B cell (primary cell): ENCODE measurements at places on chromosomes 5 and 9. TPM values are rescaled to one million over a fixed set of nuclear protein-coding genes. Genes with fewer than 3 reads are reported as not detected.

DNA sequence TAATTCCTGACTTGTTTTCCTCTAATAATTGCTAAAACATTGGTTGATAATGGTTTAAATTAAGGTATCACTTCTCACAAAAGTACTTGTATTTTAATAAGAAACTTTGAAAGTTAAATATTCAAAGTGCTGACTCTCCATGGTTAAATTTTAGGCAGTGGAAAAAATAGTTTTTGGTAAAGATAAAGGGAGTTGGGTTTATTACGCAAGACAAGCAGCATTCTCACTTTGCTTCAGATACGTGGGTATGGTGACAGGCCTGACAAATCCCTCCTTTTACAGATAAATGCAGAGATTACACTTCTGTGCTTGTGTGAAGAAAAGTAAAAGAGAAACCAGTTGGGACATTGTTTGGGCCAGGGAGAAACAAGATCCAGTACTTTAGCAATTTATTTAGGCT, 14.5 kb upstream of the FAM170A start:
- H3K36me3 ChIP-seq = no peaks in the 10 kb centered on the region
- H3K4me1 ChIP-seq = no peaks in the 10 kb centered on the region
- H3K27me3 ChIP-seq = no peaks in the 10 kb centered on the region
- no peak overlapping the region for H3K27ac ChIP-seq

- no peak overlapping the region for H3K4me3 ChIP-seq
- no peaks in the 10 kb centered on the region for H3K27me3 ChIP-seq
- H3K4me1 ChIP-seq = no peaks in the 10 kb centered on the region
Observed at GRCh38 chr5:153084511-153084910, 406.0 kb upstream of the GRIA1 start.

SURF4 gene
- total RNA-seq = 43.8 and 44.1 TPM in 2 replicates

- H3K4me3 ChIP-seq = no peak overlapping the region
- no peak overlapping the region for H3K27ac ChIP-seq
- no peaks in the 10 kb centered on the region for H3K4me1 ChIP-seq
- DNase-seq = no peak
Observed at GRCh38 chr5:9653811-9654210, 23.7 kb upstream of the TAS2R1 start.

GRCh38 chr5:141910271-141910673, 13.4 kb upstream of the DELE1 start:
- peaks cover 14% of the 10 kb centered on the region for H3K4me1 ChIP-seq
- no peaks in the 10 kb centered on the region for H3K36me3 ChIP-seq
- DNase-seq = no peak
- no peak overlapping the region for H3K4me3 ChIP-seq

CNTNAP3B gene
- 0.80 and 0.89 TPM in 2 replicates for total RNA-seq

TRIM32 gene
- 14.1 and 16.7 TPM in 2 replicates for total RNA-seq

DNA sequence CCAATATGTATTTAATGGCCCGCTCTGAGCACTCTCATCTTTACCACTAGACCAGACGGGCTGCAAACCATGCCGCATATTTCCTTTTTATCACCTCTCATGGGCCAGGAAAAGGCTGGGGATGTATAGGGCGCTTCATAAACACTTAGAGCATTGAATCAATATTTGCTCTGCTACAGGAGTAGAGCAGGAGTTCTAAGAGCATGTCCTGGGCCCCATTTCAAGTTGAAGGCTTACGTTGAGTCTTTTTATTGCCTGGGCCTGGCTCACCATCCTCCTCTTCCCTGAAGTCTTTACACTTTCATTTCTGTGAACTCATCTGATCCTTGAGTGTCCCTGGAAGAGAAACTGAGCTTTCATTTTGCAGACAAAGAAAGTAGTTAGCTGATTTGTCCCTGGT, 112.4 kb downstream of the FSTL4 start:
- H3K27me3 ChIP-seq = no peaks in the 10 kb centered on the region
- H3K27ac ChIP-seq = no peak overlapping the region
- no peak overlapping the region for H3K4me3 ChIP-seq
- no peak for DNase-seq
- H3K36me3 ChIP-seq = no peaks in the 10 kb centered on the region

- H3K27me3 ChIP-seq = no peaks in the 10 kb centered on the region
- H3K4me3 ChIP-seq = no peak overlapping the region
- DNase-seq = no peak
- H3K36me3 ChIP-seq = no peaks in the 10 kb centered on the region
- no peak overlapping the region for H3K27ac ChIP-seq
Observed at GRCh38 chr9:105055917-105056316, 128.0 kb upstream of the ABCA1 start.

DNA sequence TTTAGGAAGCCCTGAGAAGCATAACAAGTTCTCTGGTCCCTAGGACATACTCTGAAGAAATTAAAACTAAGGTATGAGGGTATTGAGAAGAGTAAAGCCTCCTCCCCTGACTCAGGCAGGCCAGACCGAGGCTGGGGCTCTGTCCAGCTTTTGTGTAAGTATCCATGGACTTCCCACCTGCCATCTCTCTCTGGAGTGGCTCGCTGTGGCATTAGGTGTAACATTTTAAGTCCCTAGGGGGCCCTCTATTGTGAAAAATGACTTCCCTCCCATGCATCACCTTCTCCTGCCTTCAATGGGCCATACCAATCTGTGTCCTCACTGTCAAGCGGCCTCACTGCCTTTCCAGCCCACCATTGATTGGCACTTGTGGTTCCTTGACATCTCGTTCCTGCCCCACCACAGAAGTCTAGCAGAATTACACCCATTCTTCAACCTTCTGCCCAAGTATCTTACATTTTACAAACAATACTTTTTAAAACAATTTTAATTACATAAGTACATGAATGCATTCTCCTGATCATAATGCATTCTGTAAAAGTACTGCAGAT, 205.5 kb downstream of the SLIT3 start:
- H3K4me3 ChIP-seq = no peak overlapping the region
- no peaks in the 10 kb centered on the region for H3K4me1 ChIP-seq
- no peaks in the 10 kb centered on the region for H3K27me3 ChIP-seq
- no peak overlapping the region for H3K27ac ChIP-seq
- no peak for DNase-seq

DNA sequence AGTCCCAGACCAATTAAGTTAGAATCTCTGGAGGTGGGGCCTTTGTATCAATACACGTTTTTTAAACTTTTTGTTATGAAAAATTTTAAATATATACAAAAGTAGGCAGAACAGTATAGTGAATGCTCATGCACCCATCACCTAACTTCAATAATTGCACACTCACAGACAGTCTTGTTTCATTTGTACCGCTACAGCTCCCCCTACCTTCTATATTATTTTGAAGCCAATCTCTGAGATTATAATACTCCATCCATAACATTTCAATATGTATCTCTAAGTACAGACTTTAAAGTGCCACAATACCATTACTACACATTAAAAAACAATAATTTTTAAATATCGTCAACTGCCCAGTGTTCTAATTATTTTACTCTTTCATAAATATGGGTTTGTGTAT, 32.9 kb downstream of the ISL1 start:
- H3K36me3 ChIP-seq = no peaks in the 10 kb centered on the region
- no peak overlapping the region for H3K27ac ChIP-seq
- H3K4me1 ChIP-seq = no peaks in the 10 kb centered on the region
- no peaks in the 10 kb centered on the region for H3K27me3 ChIP-seq
- no peak overlapping the region for H3K4me3 ChIP-seq

DNA sequence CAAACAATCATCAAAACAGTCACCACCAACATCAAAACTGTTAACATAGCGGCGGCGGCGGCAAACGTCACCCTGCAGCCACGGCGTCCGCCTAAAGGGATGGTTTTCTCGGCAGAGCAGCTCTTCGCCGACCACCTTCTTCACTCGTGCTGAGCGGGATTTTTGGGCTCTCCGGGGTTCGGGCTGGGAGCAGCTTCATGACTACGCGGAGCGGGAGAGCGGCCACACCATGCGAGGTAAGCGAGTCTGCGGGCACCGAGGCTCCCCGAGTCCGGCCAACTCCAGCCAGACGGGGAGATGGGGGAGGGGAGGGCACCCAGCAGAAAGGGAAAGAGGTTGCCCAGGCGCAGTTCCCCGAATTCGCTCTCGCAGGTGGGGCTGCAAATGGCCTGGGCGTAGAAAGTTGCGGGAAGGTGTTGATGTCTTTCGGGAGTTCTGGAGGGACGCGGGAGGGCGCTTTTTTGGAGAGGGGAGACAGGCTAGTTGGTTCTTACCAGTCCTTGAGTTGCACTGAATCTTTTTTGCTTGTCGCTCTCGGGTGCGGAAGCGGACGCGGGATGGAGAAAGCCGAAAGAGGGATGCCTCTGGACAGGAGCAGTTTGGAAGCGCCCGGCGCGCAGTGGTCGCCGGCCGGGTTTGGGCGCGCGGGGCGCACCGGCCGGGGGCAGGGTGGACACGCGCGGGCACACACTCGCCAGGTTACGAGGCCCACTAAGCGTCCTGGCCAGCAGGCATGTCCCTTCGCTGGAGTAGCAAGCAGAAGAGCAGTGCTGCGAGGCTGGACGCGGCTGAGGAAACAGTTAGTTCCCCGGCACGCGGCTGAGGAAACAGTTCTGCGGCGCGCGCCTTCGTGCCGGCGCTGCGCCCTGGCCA, 849 bp downstream of the RORB start:
- peak; percentile 41 for DNase-seq
- H3K27ac ChIP-seq = no peak overlapping the region
- no peaks in the 10 kb centered on the region for H3K36me3 ChIP-seq

- peak; percentile 34 for DNase-seq
- H3K36me3 ChIP-seq = peaks cover 11% of the 10 kb centered on the region
- no peak overlapping the region for H3K4me3 ChIP-seq
- H3K4me1 ChIP-seq = peaks cover 79% of the 10 kb centered on the region
Observed at GRCh38 chr5:158770506-158770905, 329.2 kb downstream of the EBF1 start.

SLC1A3 gene
- total RNA-seq = 0.37 TPM in 1 of 2 replicates, not detected in the other

- H3K36me3 ChIP-seq = no peaks in the 10 kb centered on the region
- H3K4me1 ChIP-seq = no peaks in the 10 kb centered on the region
- DNase-seq = no peak
Observed at GRCh38 chr5:136309932-136310598, 55.3 kb downstream of the TRPC7 start.

DNA sequence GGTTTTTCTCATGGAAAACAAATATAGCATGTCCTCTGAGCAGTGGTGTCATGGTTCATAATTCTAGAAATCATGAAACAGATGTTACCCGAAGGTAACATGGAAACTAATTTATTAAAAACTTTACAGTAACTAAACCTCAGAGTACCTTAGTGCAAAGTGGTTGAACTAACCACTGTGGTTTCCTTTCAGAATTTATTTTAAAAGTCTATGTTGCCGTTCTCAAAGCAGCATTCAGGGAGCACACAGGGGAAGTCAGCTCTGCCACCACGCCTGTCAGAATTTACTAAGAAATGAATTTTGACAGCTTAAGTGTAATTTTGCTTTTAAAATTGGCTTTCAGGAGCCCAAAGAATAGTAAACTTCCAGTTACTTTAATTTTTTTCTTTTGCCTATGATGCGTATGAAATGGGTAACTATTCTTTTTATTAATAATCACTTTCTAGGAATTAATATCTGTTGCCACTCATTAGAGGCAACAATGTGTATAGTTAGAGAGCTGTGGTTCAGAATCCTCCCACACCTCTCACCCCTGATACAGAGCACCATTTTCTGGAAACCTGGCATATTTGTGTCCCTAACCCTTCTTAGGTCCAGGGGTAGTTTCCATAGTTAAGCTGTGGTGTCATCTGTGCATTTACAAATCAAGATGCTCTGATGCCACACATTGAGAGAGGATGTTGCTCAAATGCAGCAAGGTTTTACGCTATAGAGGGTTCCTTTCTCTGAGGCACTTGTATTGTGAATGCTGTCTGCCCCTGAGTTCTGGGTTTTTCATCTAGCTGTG, 202.6 kb downstream of the ZSWIM6 start:
- no peaks in the 10 kb centered on the region for H3K27me3 ChIP-seq
- peak; percentile 2 for DNase-seq
- H3K4me3 ChIP-seq = no peak overlapping the region
- no peak overlapping the region for H3K27ac ChIP-seq
- H3K4me1 ChIP-seq = peaks cover 6% of the 10 kb centered on the region

TERT gene
- total RNA-seq = 0.10 and 0.39 TPM in 2 replicates

DNA sequence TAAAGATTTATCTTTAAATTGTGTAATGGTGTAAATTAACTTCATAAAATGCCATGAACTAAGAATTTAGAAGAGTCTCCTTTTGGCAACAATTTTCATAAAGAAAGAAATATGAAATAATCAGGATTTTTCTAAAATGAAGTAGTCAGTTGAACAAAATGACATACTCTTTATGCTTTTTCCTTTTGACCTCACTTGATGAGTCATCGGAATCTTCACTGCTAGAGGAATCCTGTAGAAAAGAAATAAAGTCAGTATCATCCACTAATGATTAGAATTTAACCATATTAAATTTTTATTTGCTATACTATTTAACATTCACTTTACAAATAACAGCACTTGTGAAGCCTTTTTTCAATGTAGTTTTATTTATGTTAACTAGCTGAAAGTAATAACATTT, 26.1 kb downstream of the CHD1 start:
- no peak for DNase-seq
- H3K4me1 ChIP-seq = no peaks in the 10 kb centered on the region
- no peak overlapping the region for H3K27ac ChIP-seq
- H3K36me3 ChIP-seq = peaks cover 55% of the 10 kb centered on the region

DNA sequence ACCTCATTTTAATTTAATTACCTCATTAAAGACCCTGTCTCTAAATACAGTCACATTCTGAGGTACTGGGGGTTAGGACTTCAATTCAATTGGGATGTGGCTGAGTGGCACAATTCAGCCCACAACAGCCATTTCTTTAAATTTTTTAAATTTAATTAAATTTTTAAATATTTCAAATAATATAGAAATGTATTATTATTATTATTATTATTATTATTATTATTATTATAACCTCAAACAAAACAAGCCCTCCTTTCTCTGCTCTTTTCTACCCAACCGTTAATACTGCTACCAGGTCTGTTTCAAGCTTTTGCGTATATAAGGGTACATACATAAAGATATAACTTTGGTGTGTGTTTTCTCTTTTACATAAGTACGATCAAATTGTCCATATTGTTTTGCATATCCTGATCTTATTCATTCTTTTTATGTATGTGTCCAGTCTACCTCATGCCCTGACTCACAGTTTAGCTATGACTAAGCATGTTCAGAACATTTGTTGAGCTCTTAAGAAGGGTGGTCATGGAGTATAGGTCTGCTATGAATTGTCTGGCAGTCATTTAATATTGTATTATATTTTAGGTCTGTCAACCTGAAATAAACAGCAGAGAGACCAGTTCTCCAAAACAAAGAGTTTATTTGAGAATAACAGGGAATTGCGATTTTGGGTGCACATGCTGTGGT, 16.1 kb upstream of the RAB14 start:
- H3K36me3 ChIP-seq = peaks cover 3% of the 10 kb centered on the region
- no peak overlapping the region for H3K27ac ChIP-seq
- H3K4me1 ChIP-seq = peaks cover 6% of the 10 kb centered on the region
- no peak overlapping the region for H3K4me3 ChIP-seq
- DNase-seq = no peak
- no peaks in the 10 kb centered on the region for H3K27me3 ChIP-seq

GRCh38 chr9:35732800-35733541, 505 bp downstream of the CREB3 start:
- peak overlapping the region; percentile 52 for H3K4me3 ChIP-seq
- H3K27ac ChIP-seq = peak overlapping the region; percentile 92
- H3K36me3 ChIP-seq = peaks cover 45% of the 10 kb centered on the region
- H3K4me1 ChIP-seq = peaks cover 45% of the 10 kb centered on the region
- peak; percentile 49 for DNase-seq
- no peaks in the 10 kb centered on the region for H3K27me3 ChIP-seq
